Left renal cortex interstitium (tissue), 4 donors: ENCODE measurements at places on chromosomes 12 and 14.

GRCh38 chr14:22545842-22546721 lies 42.9 kb downstream of the DAD1 start:
- no peak for DNase-seq

- DNase-seq, result no peak
Measured at GRCh38 chr12:53051881-53052412, 2.1 kb downstream of the TNS2 start.

DNA sequence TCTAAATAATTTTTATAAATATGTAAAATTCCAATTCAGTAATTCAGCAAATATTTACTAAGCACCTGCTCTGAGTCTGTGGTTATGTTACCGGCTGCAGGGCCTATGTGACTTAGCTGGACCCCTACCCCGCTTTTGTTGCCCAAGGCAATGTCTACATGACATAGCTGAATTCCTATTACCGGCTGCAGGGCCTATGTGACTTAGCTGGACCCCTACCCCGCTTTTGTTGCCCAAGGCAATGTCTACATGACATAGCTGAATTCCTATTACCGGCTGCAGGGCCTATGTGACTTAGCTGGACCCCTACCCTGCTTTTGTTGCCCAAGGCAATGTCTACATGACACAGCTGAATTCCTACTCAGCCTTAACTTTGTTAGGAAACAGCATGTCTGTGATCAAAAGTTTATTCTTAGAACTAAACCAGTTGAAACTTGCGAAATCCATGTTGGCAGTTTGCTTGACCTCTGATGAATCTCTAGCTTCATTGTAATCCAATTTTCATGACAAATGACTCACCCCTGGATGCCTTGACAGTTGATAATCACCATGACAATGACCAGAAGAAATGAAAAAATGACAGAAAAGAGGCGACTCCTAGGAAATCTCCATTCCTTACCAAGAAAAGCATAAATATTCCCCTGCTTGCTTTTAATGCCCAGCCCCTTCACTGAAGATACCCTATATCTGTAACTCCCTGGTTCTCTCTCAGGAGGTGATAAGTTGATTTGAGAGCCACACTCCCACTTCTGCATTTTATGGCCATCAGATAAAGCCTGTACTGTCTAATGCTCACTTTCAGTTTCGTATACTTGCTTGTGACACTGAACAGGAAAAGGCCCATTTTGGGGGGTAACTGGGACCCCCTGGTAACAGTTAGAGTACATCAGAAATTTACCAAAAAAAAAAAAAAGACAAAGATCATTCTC lies 148.4 kb upstream of the SYT10 start:
- no peak for DNase-seq

- DNase-seq, result peak; percentile 2
Measured at GRCh38 chr14:38405851-38406635, 150.2 kb upstream of the CLEC14A start.

- no peak for DNase-seq
Measured at GRCh38 chr12:78732481-78732880, 132.1 kb upstream of the SYT1 start.

- DNase-seq, result no peak
Measured at GRCh38 chr12:69884386-69884785, 59.4 kb downstream of the MYRFL start.
